Tongue (tissue), 3 donors: ENCODE measurements at places on chromosomes 3 and 15.
A peak's percentile ranks its signal among the peaks of the same experiment; 100 is the strongest.

- peak; percentile 61 for DNase-seq
Measured at GRCh38 chr15:57732526-57733331, 26.2 kb downstream of the POLR2M start.

GRCh38 chr3:39933986-39934693 lies 124.7 kb downstream of the MYRIP start:
- DNase-seq = peak; percentile 3

DNA sequence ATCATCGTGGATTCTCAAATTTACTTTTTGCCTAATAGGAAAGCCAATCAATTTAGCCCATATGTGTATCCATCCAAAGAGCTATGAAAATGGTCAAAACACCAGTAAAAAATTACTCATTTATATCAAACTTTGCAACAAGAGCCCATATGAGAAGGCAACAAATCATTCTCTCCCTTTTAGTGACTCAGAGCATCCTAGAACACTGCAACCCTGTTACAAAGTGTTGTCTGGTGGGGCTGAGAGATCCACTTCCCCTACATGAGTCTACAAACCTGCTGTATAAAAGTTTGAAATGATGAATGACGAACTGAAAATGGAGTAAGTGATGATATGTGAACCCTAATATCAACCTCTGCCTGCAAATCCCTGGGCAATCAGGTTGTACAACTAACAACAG lies 23.3 kb downstream of the PDZRN3 start:
- DNase-seq = no peak

GRCh38 chr3:126781406-126781805 lies 77.4 kb downstream of the CHCHD6 start:
- DNase-seq = peak; percentile 8

DNA sequence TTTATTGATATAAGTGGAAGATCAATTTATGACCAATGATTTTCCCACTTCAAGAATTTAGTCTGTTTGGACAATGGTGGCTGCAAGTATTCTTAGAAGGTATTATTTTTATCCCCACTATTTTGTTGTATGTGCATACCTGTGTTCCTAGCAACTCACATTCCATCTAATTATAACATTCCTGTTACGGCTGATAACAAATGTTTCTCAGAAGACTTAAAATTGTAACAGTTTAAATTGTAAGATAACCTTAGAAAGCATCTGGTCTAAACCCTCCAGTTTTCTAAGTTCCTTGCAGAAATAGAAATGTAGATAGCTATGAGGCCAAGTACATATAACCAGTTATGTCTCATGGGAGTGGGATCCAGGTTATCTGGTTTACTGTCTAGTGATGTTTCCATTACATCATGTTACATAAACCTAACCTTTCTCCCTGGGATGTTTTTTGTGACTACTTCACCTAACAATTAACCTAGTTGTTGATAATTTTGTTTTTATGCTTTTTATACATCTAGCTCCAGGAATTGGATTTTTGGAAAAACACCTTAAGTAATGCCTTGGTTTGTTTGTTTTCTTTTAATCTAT lies 11.1 kb upstream of the MFN1 start:
- no peak for DNase-seq

DNA sequence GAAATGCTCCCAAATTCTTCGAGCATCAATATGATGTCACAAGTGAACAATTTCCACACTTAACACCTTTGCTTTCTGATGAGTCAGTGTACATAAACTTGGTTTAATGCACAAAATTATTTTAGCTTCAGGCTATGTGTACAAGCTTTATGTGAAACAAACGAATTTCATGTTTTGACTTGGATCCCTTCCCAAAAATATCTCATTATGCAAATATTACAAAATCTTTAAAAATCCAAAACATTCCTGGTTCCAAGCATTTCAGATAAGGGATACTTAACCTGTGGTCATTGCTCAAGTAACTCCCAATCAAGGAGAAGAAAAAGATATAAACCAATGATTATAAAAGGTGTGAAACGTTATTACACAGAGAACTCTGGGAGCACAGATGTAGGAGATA lies 25.2 kb downstream of the RAB5A start:
- DNase-seq = no peak

DNA sequence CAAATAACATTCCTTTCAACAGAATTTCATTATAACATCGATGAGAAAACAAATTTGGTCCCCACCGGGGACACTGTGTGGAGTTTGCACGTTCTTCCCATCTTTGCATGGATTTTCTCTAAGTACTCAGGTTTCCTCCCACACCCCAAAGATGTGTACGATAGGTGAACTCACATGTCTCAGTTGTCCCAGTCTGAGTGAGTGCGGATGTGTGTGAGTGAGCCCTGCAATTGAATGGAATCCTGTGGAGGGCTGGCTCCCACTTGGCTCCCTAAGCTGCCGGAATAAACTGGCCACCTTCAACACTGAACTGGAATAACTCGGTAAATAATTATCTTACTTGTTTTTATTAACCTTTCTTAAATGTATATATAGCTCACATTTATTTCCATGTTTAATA lies 77.0 kb downstream of the TRANK1 start:
- DNase-seq = no peak

- no peak for DNase-seq
Measured at GRCh38 chr3:93992207-93992606, 12.3 kb downstream of the ARL13B start.

GRCh38 chr3:49476563-49476962 lies 6.5 kb downstream of the DAG1 start:
- no peak for DNase-seq

DNA sequence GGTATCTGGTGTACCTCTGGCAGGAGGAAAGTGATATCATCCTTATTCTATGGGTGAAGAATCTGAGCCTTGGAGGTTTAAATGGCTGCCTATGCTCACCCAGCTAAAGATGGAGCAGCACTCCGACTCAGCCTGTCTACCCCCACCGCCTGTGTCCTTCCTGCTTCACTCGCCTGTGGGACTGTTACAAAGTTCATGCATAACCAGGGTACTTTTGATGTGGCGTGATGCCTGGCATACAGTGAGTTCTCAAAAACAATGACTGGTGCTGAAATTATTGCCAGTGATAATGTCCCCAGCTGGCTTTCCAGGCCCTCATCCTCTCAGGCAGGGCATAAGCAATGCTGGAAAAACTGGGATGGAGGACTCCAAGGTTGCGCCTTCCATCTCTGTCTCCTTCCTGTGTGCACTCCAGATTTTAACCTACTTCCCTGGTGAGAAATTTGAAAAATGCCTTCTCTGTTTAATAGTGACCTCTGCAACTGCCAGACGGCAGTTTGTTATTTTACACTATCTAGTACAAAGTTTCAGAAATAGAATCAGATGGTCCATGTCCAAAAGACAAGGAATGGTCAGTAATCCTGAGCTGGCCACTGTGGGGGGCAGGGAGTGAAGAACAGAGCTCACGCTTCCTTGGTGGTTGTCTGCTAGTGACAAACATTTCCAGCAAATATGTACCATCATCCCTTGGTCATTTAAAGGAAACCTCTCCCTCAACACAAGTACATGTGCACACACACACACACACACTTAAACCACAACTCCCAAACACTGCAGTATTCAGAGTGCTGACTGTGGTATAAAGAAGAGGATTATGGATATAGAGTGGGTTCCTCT lies 86.5 kb upstream of the NMNAT3 start:
- no peak for DNase-seq

GRCh38 chr15:32675466-32675865 lies 34.0 kb downstream of the SCG5 start:
- DNase-seq = no peak
